ENCODE measurements at places on chromosomes 5 and 9.

DNA sequence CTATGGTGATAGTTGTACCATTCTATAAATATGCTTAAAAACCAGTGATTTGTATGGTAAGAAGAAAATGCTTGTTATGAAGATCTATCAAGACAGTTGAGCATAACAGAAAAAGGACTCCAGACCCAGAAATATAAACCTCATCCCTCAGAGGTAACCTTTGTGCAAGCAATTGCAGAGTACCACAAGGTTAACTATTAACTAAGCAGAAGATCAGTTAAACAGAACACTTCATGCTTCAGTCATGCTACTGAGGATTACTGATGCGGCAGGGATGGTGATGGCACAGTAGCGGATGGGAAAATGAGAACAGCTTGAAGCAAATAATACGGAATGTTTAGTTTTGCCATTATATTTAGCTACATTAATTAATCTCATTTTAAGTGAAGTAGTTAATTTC is 45.5 kb downstream of the IARS1 start:
- DNase-seq = no peak

- peak; percentile 83 for DNase-seq
Observed at GRCh38 chr9:22446589-22446949, at the start of gene DMRTA1. Gene DMRTA1, plus strand, starts transcription at chr9:22446824. Its CDS starts 242 bp downstream, at chr9:22447066.

DNA sequence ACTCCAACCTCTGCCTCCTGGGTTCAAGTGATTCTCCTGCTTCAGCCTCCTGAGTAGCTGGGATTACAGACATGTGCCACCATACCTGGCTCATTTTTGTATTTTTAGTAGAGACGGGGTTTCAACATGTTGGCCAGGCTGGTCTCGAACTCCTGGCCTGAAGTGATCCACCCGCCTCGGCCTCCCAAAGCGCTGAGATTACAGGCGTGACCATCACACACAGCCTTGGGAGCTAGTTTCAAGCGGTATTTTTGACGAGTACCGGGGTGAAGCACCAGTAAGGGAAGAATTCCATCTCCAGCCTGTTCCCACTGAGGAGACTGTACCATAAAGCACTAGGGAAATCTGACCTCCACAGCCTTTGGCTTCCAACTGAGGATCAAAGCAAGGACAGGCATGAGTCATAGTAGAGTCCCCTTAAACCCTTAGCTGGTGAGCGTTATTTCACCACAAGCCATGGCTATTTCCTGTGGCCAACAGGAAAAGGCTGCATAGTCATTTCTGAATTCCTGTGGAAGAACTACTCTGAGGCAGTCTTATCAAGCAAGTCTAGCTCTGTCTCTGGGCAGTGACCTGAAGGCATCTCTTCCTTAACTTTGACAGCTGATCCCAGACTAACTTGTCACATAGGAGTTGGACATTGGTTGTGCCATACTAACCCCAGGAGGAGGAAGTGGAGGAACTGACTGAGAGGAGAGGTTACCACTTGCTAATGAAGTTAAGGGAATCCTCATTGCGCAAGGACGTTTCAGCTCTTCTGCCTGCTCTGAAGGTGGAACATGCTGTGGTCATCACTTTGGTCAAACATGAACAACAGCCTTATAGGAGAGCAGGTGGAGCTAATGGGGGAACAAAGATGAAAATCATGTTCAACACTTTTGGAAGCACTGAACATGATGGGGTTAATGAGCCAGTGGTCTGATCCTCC is 85.8 kb upstream of the DMRT1 start:
- no peak for DNase-seq

DNA sequence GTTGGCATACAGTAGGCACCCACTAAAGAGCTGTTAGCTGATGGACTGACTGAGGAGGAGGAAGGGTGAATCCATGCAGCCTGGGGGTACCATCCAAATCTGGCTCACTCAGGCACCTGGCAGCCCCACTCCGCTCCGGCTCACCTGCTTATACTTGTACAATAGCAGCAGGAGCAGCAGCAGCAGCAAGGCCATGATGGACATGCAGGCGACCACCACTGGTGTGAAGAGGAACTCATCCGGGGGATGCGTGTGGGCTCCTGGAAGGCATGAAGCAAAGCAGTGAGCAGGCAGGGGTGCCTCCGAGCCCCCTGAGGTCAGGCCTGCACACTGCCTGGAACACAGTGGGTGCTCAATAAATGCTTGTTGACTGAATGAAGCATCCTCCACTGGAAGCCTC is 18.3 kb downstream of the CSF1R start:
- no peak for DNase-seq

DNA sequence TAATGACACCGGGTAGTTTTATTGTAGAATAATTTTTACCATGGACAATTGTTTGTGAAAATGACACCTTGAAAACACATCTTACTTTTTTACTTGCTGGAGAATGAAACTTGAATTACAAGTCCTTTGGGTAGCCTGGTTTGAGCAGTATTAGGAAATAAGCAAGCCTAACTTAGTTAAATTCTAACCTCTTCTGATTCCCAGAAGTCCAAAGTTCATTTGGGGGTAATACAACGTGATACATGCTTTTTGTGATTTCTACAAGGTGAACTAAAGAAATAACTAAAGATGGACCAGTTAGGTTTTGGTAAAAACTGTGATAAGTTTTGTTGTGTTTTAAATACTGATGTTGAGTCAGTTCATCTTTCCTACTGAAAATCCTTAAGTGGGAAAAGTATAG is 135.4 kb upstream of the DMRT1 start:
- no peak for DNase-seq

DNA sequence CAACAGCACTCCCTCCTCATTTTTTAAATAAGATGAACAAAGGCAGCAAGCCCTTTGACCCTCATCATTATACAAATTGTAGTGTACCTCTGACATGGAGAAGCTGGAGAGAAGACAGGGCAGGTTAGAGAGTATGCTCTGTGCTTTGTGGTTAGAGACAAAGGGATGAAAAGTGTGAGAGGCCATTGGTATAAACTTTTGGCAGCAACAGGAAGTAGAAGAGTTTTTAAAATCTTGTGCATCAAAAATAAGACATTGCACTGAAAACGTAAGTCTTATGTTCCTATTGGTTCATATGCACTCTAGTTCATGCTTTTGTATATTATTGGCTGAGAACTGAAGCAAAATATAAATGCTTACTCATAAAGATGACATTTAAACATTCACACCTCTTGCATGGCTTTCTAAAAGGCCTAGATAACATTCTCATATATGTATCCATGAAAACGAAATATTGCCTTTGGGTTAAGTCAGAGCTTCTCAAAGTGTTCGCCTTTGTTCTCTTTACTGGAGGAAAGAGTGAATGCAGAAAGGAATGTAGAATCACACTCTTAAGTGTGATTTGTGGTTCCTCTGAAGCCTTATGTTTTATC is 158.0 kb downstream of the PALM2AKAP2 start:
- no peak for DNase-seq

DNA sequence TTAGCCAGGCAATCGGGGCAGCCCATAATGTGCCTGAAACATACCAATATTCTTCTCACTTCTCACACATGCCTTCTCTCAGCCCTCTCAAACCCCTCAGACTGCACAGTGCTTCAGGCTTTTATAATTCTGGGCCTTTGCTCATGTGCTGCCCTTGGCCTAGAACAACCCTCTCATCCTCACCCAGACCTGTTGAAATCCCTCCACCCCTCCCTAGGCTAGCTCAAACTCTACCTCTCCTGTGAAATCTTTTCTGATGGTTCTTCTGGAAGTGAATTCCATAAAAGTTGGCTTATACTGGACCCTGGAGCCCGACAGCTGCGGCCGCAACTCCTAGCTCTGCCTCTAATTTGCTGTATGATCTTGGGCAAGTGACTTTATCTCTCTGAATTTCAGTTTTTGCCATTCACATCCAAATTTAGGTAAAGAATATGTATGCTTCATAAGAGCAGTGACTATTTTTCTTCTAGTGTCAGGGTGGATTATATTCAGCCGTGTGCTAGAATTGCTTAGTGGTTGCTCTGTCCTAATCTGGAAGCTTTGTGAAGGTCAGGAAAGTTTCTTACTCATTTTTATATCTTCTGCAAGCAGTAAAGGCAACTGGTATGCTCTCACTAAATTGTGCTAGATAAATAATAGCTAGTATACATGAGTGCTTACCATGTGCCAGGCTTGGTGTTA is 221.4 kb downstream of the MAPKAP1 start:
- DNase-seq = no peak

Data from NCI-H1092 treated with DMSO at 0.1 percent for 48 hours (cell line).